ENCODE measurements at places on chromosomes 6 and 20. TPM values are rescaled to one million over a fixed set of nuclear protein-coding genes. Genes with fewer than 3 reads are reported as not detected.
A peak's percentile ranks its signal among the peaks of the same experiment; 100 is the strongest.

DNA sequence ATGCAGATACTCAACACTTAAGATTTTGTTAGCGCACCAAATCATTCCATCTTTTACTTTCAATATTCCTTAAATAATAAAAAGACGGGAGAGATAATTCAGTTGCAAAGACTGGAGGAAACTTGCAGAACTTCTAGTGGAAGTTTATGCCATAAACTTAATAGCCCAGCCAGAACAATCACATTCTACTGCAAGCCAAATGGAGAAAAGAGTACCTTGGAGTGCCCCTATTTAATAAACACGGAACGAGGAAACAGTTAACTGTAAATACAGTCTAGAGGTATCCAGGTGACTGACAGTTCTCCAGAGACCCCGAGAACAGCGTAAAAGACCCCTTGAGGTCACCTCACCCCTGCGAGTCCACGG, 635 bp downstream of the SLC35B3 start:
- peak; percentile 23 for ATAC-seq

- ATAC-seq, result no peak
Measured at GRCh38 chr6:64249115-64249514, 613.5 kb downstream of the PHF3 start.

GRCh38 chr20:20603339-20603990, 109.0 kb downstream of the RALGAPA2 start:
- ATAC-seq, result peak; percentile 45

GRCh38 chr6:79369026-79369425, 134.5 kb upstream of the HMGN3 start:
- ATAC-seq, result no peak

GRCh38 chr6:56949925-56950495, 4.9 kb upstream of the BEND6 start:
- ATAC-seq, result no peak

- no peak for ATAC-seq
Measured at GRCh38 chr6:2792330-2793110, 27.3 kb downstream of the WRNIP1 start.

DNA sequence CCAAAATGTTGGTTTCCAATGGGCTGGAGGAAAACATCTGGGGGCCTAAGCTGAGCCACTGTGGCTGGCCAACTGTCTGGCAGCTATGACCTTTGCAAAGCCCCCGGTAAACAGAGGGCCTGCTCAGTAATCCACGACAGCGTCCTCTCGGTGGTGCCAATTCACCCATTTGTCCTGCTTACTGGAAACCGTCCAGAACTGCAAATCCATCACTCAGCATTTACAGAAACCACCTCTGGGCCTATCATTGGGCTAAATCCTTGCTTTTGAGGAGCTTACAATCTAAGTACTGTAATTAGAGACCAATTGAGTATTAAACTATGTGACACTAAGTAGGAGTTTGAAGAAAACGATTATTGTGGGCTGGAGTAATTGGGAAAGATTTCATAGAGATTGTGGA, 31.0 kb downstream of the ADAT2 start:
- no peak for ATAC-seq

- peak; percentile 75 for ATAC-seq
Measured at GRCh38 chr6:52815167-52816092, 11.8 kb upstream of the GSTA1 start.

GNAS gene
- total RNA-seq, result 412 TPM

DNA sequence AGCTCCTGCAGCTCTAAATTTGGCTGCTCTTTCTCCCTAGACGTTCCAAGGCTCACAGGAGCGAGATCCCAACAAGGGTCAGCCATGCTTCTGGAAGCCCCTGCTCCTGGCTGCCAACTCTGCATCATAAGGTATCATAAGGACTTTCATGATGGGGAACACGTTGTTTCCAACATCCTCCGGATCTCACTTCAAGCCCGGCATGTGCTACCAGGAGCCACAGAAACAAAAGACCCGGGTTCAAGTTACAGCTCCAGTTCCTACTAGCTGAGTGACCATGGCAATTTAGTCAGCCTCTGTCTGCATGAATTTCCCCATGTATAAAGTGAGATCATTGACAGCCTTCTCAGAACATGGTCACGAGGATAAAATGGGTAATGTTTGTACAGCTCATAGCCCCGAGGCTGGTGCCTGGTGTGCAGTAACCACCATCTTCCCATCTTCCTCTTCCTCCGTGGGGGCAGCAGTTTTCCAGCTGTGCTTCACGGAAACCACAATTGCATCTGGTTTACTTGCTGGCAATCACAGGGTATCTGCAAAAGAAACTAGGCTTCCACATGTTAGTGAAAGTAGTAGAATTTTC, 209.0 kb upstream of the ECI2 start:
- ATAC-seq, result no peak

GRCh38 chr6:11229655-11230046, 2.8 kb downstream of the NEDD9 start:
- ATAC-seq, result no peak

GRCh38 chr20:44123251-44123650, 63.7 kb downstream of the JPH2 start:
- ATAC-seq, result no peak

- ATAC-seq, result peak; percentile 55
Measured at GRCh38 chr6:138004430-138005287, 102.6 kb downstream of the PERP start.

DNA sequence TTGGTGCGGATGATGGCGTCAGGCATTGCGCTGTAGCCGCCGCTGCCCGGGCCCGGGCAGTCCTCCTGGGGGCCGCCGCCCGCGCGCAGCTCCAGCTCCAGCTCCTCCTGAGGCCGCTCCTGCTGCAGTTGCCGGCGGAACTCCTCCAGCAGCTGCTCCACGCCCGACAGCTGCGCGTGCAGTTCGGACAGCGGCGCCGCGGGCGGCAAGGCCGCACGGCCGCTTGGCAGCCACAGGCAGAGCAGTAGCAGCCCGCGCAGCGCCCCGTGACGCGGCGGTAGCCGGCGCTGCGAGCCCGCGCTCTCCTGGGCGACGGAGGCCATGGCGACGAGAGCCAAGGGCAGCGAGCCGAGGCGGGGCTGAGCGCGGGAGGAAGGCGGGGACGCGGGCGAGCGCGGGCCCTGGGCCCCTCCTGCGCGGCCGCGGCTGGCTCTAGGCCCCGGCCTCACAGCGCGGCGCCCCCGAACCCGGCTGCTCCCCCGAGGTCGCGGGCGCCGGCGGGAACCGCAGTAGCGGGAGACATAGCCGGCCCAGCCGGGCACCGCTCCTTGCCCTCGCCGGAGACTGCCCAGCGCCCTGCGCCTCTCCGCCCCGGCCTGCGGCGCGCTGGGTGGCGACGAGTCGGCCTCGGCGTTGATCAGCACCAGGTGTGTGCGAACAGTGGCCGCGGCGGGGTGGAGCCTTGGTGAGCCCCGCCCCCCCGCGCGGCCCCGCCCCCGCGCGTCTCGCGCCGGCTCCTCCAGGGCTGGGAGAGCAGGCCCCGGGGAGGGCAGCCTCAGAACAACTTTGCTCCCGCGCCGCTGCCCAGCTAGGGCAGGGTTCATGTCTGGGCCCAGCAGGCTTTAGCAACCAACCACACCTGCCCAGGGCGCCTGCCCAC, at the start of gene LRP11:
Gene LRP11, minus strand, starts transcription at position 662 of the 880 bp plus-strand sequence. Its CDS starts 339 bp downstream, at position 323.
- ATAC-seq, result peak; percentile 88

ELOVL2 gene
- not detected for total RNA-seq

GRCh38 chr6:141347906-141348492, 784.7 kb upstream of the GJE1 start:
- ATAC-seq, result peak; percentile 52

GPR63 gene
- 3.0 TPM for total RNA-seq

GRCh38 chr6:6409397-6410030, 89.1 kb upstream of the F13A1 start:
- no peak for ATAC-seq

KPNA5 gene
- total RNA-seq, result 7.9 TPM

JPH2 gene
- 0.09 TPM for total RNA-seq

SLC17A2 gene
- not detected for total RNA-seq

GRCh38 chr6:7615611-7616383, 25.8 kb downstream of the SNRNP48 start:
- ATAC-seq, result peak; percentile 52

GRCh38 chr6:48542191-48542590, 431.2 kb upstream of the PTCHD4 start:
- ATAC-seq, result no peak

DNA sequence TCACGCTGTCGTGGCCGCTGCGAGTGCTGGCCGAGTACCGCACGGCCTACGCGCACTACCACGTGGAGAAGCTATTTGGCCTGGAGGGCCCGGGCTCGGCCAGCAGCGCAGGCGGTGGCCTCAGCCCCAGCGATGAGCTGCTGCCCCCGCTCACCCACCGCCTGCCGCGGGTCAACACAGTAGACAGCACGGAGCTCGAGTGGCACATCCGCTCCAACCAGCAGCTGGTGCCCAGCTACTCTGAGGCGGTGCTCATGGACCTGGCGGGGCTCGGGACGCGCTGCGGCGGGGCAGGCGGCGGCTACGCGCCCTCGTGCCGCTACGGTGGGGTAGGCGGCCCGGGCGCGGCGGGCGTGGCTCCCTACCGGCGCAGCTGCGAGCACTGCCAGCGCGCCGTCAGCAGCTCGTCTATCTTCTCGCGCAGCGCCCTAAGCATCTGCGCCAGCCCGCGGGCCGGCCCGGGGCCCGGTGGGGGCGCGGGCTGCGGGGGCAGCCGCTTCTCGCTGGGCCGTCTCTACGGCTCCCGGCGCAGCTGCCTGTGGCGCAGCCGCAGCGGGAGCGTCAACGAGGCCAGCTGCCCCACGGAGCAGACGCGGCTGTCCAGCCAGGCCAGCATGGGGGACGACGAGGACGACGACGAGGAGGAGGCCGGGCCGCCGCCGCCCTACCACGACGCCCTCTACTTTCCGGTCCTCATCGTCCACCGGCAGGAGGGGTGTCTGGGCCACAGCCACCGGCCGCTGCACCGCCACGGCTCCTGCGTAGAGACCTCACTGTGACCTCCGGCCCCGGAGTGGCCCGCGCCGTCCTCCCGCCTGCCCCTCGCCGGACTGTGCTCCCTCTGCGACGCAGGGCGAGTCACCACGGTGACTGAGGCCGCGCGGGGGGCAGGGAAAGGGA, 5.7 kb downstream of the TMEM151B start:
- peak; percentile 27 for ATAC-seq

VWA7 gene
- 2.9 TPM for total RNA-seq

DNA sequence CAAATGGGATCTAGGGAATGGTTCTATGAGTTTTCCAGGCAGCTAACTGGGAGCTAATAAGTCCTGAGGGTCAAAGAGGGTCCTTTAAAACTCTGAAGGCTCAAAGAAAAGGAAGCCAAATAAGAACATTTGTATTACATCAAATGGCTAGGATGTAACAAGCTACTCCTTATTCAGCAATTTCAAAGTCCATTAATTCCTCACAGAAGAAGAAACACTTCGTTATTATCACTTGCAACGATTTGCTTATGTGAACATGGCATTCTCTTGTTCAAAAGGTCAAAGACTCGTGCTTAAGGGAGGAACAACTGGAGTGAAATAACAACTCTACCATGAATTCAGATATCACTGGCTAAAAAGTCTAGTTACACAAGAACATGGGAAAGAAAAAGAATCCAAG, 70.8 kb upstream of the FBXO30 start:
- no peak for ATAC-seq

- ATAC-seq, result no peak
Measured at GRCh38 chr20:35837577-35838195, 65.9 kb downstream of the PHF20 start.

NINL gene
- total RNA-seq, result 1.7 TPM

GRCh38 chr6:16787128-16787682, 25.9 kb upstream of the ATXN1 start:
- no peak for ATAC-seq

PDYN gene
- total RNA-seq, result not detected

LSM2 gene
- 139 TPM for total RNA-seq

DNA sequence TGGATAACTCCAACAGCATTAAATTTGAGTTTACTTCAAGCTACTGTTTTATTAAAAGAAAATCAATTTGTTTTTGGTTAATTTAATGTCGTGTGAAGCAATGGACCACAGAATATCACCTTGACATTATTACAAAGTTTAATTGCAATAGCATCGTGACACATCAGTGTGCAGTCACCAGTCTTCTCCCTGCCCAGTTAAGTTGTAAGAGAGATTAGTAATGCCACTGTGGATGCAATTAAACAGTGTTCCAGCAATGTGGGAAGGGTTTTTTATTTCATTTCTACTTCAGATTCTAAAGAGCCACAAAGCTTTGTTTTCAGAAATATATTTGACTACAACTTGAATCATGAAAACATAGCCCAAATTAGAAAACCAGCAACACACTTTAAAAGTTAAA, 128.7 kb downstream of the SYNE1 start:
- no peak for ATAC-seq

ENPP4 gene
- 7.4 TPM for total RNA-seq

DNA sequence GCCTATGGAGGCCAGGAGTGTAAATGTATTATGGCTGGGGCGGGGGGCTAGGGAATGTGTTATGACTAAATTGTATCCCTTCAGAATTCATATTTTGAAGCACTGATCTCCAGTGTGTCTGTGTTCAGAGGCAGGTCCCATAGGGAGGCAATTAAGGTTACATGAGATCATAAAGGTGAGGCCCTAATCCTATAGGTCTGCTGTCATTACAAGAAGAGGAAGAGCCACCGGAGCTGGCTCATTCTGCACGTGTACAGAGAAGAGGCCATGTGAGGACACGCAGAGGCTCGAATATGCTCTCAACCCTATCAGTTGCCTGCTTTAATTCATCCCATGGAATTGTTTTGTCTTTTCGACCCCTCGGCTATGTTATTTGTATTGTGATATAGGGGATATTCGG, 76.9 kb downstream of the VTA1 start:
- no peak for ATAC-seq

C4A gene
- total RNA-seq, result 6.9 TPM

GRCh38 chr6:606829-607379, 50.0 kb downstream of the HUS1B start:
- ATAC-seq, result no peak

DNA sequence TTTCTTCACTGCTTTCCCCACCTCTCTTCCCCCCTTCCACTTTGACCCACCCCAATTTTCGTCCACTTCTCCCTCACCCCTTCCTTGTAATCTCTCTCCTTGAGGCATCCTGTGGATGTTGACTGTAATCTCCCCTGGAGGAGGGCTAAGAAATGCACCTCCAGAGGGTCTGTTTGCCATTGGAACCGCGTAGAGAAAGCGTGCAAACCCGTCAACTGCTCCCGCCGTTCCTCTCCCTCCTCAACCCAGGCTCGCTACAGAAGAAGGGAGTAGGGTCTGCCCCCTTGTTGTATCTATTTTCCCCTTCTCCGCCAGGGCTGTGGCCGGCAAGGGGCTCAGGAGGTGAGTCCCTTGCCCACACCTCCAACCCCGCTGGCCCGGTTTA, 502 bp upstream of the HTR1E start:
- ATAC-seq, result no peak

DEFB132 gene
- not detected for total RNA-seq

OTOR gene
- total RNA-seq, result not detected

DNA sequence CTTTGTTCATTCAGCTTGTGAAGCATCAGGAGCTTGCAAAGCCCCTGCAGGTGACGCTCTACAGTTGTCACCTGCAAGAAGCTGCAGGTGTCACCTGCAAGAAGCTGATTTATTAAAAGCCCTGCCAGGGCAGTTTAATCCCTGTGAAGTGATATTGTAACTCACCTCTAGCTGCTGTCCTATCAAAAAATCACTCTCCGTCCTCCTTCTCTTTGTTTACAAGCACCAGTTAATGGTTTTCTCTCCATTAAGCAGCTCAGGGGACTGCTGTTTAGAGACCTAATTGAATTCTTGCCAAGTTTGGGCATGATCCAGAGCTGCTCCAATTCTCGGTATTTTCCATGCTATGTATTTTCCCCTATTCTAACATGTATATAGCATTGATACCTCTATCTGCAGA, 345.9 kb downstream of the ARHGAP18 start:
- no peak for ATAC-seq

KCNB1 gene
- not detected for total RNA-seq

ZC3H12D gene
- 254 TPM for total RNA-seq

Measured in activated T-helper 17 cell treated with anti-CD3 and anti-CD28 coated beads, Interleukin-2, amount 50 U/mL, for 72 hours (primary cell).